Left renal pelvis (tissue), 4 donors: ENCODE measurements at places on chromosomes 3 and 15.

GRCh38 chr3:153767601-153768560 lies 353.3 kb upstream of the ARHGEF26 start:
- DNase-seq = no peak

GRCh38 chr3:120300971-120301370 lies 15.9 kb upstream of the GPR156 start:
- no peak for DNase-seq

DNA sequence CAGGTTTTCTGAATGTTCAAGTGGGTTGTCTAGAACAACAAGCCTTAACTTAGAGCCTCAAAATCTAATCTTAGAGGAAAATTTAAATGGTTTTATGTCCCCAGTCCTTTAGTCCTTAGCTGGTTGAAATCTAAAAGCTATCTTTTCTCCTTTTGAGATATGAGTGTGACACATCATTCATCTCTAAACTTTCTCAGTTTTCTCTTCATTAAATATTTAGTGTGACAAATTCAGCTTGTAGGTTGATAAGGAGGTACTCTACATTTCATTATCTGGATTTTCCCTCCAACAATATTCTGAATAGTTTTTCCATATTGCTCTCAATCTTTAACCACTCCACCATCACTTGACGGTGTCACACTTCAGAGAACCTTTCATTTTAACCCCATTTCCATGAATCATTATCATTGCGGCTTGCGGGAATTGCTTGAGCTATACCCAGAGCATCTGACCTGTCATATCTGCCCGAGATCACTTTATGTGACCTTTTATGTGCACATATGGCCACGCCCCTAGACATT lies 16.1 kb upstream of the ATP8B4 start:
- no peak for DNase-seq

- DNase-seq = no peak
These were observed 114.5 kb upstream of the ZBED2 start for GRCh38 chr3:111709645-111710044.

GRCh38 chr15:77554306-77555080 lies 78.2 kb downstream of the LINGO1 start:
- DNase-seq = no peak
